ENCODE measurements at places on chromosomes 2 and 18. TPM values are rescaled to one million over a fixed set of nuclear protein-coding genes. Genes with fewer than 3 reads are reported as not detected.

Gene RAPH1
- total RNA-seq = 6.8 TPM

Gene DDX1
- total RNA-seq = 26.9 TPM

Gene RPS27A
- 852 TPM for total RNA-seq

Gene CCDC138
- total RNA-seq = 5.6 TPM

Gene SNTG2
- total RNA-seq = not detected

Gene ERMN
- not detected for total RNA-seq

Gene ICA1L
- total RNA-seq = not detected

Gene ERICH2
- 0.42 TPM for total RNA-seq

Gene GCG
- total RNA-seq = not detected

Gene ESPNL
- total RNA-seq = not detected

Gene SLC14A1
- 5.9 TPM for total RNA-seq

Gene LGALSL
- 8.5 TPM for total RNA-seq

Gene ECEL1
- total RNA-seq = not detected

Gene ATG16L1
- 32.4 TPM for total RNA-seq

Gene MOCOS
- total RNA-seq = 6.2 TPM

Gene EMILIN1
- 1.1 TPM for total RNA-seq

All from HT-29 (cell line).